Spinal cord (tissue), 10 donors: ENCODE measurements at places on chromosomes 2 and 18.

GRCh38 chr2:153140498-153140897 is 338.1 kb downstream of the RPRM start:
- DNase-seq, result no peak

DNA sequence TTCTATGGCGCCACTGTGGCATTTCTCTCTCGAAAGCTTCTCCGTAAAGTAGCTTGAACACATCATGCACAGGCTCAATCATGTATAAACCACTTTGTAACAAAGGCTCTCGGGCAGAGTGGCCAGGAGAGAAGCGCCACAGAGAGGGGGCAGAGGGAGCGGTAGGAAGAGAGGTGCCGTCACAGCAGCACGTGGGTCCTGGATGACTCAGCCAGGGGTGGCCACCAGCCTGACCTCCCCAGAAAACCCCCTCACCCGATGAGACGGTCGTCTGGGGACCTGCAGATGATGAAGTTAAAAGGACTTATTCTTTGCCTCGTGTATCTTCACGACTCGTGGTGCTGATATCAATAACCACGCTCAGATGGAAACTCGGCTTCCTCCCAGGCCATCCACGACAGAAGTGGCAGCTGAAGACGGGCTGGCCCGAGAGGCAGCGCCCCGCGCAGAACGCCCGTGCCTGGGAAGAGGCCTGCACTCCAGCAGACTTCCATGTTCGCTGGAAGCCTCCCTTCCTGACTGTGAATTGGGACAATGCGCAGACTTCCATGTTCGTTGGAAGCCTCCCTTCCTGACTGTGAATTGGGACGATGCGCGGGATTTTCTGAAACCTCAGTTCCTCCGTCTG is 46.4 kb upstream of the MTCL1 start:
- peak; percentile 18 for DNase-seq

DNA sequence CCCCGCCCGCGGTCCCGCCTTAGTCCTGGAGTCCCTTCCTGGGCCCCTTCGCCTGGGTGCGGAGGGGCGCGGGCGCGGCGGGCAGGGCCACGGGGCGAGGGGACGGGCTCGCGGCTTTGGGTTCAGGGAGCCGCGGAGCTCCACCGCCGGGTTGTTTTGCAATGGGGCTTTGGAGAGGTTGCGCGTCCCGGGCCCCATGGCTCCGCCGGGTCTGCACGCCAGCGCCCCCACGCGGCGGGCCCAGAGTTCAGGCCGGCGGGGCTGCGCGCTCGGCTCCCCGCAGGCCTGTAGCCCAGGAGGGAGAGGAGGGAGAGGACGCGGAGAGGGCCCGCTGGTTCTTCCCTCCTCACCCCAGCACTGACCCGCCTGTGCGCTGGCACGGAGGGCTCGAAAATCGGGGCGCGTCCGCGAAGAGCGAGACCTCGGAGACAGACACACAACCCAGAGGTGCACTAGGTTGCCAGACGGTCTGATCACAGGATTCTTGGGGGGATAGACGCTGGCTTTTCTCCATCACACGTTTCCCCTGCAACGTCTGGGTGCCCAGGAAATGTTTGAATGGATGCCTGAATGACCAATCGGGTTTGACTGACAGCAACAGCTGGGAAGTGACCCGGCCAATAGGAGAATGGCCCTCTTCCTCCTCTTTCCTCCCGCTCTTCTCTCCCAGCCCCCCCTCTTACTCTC is 4.9 kb upstream of the SIX2 start:
- DNase-seq, result no peak

DNA sequence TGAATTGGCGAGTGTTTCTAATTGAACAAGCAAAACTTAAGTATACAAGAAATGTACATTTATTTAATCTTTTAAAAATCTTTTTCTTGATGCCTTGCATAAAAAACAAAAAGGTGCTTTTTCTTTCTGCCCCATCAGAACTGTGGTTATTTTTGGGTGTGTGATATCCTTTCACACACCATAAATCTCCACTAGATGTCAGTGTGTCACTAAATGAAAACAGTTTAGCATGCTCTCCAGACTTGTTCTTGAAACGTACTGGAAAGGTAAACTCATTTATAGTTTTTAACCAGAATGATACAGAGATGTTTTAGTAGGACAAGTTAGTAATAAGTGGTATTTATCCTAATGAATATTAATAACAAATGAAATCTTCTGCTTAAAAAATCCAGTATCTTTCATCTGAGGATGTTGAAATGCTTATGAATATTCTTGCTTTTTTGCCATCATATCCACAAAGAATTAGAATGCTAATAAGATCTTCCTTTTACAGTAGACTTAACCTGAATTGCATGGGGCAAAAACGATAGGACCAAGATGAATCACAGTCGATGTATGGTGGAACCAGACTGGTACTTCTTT is 96.8 kb downstream of the UBE2E3 start:
- DNase-seq, result no peak

- DNase-seq, result peak; percentile 27
Observed at GRCh38 chr2:65431421-65432226, 775 bp downstream of the SPRED2 start.

GRCh38 chr2:234848578-234848977 is 103.2 kb upstream of the SH3BP4 start:
- no peak for DNase-seq

DNA sequence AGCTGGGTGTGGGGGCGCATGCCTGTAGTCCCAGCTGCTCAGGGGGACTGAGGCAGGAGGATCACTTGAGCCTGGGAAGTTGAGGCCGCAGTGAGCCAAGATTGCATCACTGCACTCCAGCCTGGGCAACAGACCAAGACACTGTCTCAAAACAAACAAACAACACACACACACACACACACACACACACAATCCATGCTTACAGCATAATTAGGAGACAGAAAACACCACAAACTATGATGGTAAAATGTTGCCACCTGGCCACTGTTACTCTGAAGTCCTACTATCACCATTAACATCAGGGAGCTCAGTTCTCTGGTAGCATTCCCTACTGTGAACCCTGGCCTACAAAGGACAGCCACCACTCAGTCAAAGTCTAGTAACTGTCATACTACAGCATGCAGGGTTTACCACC is 18.3 kb downstream of the DNPEP start:
- DNase-seq, result no peak

DNA sequence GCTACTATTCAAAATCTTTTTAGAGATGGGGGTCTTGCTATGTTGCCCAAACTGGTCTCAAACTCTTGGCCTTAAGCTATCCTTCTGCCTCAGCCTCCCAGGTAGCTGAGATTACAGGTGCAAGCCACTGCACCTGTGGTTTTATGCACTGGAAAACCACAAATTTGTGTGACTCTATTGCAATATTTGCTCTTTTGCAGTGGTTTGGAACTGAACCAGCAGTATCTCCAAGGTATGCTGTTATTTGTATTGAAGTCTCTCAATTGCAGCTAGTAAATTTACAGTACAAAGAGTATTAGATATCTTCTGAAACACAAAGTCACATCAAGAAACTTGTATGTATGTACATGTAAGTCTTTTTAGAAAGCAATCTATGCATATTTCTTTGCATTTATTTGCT is 46.2 kb downstream of the PPP4R1 start:
- DNase-seq, result no peak

- no peak for DNase-seq
Observed at GRCh38 chr18:13578400-13578799, 148.0 kb downstream of the FAM210A start.
